Mammary epithelial cell (primary cell): ENCODE measurements at places on chromosomes 2 and 18.
A peak's percentile ranks its signal among the peaks of the same experiment; 100 is the strongest.

DNA sequence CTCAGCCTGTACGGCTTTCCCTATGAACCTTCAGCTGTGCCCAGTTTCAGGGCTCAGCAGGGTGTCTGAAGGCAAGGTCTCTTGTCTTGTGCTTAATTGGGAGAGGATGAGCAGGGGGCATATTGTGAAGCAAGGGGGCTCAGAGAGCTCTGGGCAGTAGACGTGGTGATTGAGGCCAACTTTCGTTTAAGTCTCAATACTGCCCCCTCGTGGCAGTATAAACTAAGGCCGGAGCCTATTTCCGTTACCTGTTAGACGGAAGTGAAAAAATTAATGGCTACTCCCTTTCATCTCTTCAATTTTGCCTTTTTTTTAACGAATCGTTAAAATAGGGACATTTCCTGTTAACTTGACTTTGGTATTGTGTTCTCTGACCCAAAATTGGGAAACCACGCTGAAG lies 193.4 kb downstream of the TDRD15 start:
- DNase-seq, result peak; percentile 21

DNA sequence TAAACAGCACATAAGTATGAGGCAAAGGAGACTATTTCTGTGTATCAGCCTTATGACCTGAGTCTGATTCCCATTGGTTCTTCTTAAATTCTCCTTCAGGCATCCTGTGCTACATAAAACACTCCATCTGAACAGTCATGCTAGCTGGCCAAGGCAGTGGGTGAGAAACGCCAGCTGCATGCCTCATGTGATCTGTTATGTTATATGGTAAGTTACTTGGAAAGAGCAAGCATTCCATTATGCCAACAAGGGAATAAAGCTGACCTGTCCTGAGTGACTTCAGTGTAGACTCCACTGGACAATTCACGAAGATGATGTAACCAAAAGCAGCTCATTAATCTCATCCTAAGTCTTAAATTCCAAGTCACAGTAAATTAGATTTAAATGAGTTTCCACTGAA lies 216.5 kb upstream of the FN1 start:
- DNase-seq, result no peak

- no peak for DNase-seq
These were observed 1231.6 kb upstream of the DDX18 start for GRCh38 chr2:116582850-116583249.

GRCh38 chr2:48467637-48468036 lies 62.3 kb upstream of the STON1 start:
- DNase-seq, result no peak

- DNase-seq, result no peak
These were observed 34.2 kb upstream of the BAZ2B start for GRCh38 chr2:159650574-159650973.

DNA sequence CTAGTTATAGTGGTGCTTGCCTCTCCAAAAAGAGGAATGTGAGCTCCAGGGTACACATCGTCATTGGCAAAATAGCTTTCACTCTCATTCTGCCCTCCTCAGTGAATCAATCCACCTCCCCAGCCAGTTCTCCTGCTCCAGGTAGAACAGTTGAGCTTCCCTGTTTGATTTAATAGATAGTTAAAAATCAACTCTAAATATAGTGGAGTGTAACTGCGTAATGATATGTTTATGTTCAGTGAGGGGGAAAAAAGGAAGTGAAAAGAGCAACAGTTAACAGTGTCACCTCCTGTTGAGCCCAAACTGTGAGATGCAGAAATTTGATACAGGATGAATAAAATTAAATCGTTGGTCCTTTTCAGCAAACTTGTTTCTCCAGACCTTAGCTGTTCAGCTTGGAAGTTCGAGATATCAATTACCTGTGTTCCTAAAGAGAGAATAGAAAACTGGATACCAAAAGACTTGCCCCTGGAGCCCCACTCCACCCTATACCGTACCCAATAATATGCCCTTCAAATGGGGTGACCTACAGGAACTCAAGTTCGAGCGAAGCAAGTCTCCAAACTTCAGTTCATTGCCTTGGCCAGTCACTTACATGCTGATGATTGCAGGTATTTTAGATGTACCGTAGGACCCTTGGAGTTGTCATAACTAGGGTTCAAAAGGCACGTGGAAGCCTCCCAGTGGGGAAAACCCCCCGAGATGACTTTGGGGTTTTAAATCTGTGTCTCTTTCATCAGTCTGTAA lies 708.4 kb downstream of the RNF144A start:
- DNase-seq, result no peak

- DNase-seq, result peak; percentile 1
These were observed 264.4 kb upstream of the REV1 start for GRCh38 chr2:99754210-99754609.

- DNase-seq, result no peak
These were observed 53.6 kb downstream of the STRN start for GRCh38 chr2:36912695-36913094.

DNA sequence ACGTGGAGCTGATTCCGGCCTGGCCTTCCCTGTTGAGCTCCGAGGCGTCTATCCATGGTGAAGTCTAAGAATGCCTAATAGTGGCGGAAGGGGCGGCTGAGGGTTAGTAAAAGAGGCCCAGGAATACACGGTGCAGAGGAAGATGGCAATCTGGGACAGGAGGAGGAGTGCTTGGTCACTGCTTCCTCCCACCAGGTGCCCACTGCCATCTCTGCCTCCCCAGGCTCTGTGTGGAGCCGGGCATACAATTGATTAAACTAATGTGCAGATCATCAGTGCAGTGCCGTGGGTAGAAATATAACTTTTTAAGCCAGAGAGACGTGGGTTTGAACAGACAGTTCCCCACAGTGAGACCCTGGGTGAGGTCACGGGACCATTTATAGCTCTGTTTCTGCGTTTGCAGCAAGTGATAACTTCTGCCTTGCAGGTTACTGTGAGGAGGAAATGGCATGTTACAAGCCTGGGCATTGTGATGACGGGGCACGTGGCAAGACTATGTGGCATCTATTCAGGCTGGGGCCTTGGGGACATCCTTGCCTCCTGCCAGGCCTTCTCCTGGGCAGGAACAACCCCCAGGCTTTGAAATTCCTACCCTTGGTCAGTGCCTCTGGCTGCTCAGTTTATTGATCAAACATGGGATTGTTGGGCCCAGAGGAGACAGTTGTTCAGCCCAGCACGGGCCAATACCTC lies 204.9 kb downstream of the ASB1 start:
- DNase-seq, result no peak

GRCh38 chr2:235149240-235149659 lies 197.4 kb downstream of the SH3BP4 start:
- peak; percentile 43 for DNase-seq

GRCh38 chr2:107592280-107592624 lies 234.4 kb upstream of the RGPD4 start:
- no peak for DNase-seq

- DNase-seq, result no peak
These were observed 59.2 kb downstream of the CCDC141 start for GRCh38 chr2:178990533-178991241.

DNA sequence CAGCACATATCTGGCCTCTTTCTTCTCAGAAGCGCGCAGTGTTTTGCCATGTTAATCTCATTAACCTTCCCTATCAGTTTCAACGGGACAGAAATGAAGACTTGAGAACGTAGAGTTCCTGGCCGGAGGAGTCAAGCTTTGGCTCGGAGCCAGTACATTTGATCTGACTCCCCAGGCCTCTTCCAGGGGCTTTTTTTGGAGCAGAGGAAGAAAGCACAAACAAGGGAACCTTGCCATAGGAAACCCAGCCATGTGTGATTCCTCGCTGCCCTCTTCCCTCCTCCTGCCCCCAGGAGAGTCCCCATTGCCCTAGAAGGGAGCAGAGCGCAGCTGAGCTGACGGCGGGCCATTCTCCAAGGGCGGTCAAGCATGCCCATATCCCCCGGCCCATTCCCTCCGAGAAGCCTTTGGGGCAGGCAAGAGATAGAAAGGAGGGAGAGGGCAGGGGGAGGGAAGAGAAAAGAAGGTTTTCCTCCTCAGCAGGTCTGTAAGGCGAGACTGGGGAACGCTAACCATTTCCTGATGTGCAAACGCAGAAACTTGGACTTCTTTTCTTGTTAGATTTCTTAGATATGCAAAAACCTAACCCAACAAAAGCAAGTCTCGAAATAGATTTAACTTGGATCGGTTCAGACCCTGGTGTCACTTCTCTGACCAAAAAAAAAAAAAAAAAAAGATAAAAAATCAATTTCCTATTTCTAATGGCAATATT lies 63.7 kb upstream of the POU3F3 start:
- DNase-seq, result no peak

GRCh38 chr2:95277246-95277906 lies 3.1 kb downstream of the PROM2 start:
- DNase-seq, result peak; percentile 62
